Vagina (tissue), 2 donors: ENCODE measurements at places on chromosomes 7 and 10. TPM values are rescaled to one million over a fixed set of nuclear protein-coding genes. Genes with fewer than 3 reads are reported as not detected.
A peak's percentile ranks its signal among the peaks of the same experiment; 100 is the strongest.

CLDN12 gene
- total RNA-seq = 21.4 TPM

DNA sequence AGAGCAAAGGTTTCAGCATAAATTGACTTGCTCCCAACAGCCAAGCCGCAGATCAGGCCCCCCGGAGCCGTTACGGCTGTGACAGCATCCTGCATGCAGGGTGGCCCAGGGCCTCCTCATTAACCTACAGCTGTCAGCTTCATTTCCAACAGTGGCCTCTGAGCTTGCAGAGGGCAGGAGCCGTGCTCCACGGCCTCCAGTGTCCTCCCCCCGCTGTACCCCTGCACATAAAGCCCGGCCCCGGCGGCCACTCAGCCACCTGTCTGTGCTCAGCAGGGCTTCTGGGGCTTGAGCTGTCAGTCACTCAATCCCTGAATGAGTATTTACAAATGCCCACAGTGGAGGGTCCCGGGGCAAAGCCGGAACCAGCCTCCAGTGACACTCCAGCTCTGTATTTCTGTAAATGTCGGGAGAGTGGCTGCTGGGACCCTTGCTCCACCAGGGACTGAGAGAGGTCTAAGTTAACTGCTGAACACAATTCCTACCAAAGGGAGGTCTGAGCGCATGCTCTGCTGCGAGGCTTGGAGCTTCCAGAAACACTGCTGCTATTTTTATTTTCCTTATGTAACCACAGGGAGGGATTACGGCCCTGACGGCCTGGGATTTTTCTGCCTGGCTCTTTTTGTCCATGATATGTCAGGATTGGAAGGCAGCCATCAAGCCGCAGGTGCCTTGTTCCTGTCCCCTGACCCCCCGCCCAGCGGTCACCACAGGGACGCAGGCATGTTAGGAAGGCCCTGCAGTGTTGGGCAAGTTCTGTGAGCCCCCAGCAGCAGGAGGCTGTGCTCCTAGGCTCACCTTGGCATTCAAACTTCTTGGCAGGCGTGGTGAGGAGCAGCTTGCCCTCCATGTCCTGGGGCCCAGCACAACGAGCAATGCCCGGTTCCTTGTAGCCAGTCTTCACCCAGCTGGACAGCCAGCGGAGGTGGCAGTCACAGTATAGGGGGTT, 165.0 kb downstream of the SLIT1 start:
- DNase-seq = no peak

GRCh38 chr7:39527296-39527695, 38.9 kb upstream of the YAE1 start:
- no peak for DNase-seq

GRCh38 chr7:32943252-32944030, 13.8 kb upstream of the FKBP9 start:
- no peak for DNase-seq

GRCh38 chr10:110744782-110745181, 100.6 kb downstream of the RBM20 start:
- no peak for DNase-seq

- DNase-seq = no peak
These were observed 56.9 kb upstream of the NPY start for GRCh38 chr7:24227068-24227467.

- DNase-seq = no peak
These were observed 8.8 kb downstream of the TSPAN15 start for GRCh38 chr10:69459893-69460575.

GRCh38 chr7:69434398-69434815, 163.9 kb upstream of the AUTS2 start:
- no peak for DNase-seq

PTPN12 gene
- total RNA-seq = 106 TPM

GRCh38 chr7:156612930-156613329, 27.6 kb upstream of the RNF32 start:
- no peak for DNase-seq

DNA sequence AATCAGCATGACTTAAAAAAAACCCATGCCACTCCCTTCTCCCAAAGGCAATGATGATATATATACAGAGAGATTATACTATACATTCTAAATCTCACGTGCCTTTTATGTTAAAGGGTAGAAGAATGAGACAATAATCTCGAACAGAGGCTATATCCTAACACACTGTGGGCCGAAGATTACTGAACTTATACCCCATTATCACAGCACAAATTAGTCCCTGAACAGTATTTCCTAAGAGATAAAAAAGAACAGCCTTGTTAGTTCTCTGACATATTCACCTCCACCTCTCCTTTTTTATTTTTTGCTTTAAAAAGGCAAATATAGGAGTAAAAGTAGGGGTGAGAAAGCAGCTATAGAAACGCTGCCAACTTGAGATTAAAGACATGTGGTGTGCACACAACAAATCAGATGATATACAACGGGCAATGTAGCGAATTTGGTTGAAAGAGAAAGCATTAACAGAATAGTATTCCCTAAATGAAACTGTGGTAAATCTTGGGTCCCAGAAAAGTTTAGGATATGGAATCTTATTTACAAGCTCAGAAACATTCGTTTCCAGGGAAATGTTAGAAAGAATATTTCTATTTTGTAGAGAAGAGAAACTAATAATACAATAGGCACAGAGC, 69.5 kb downstream of the JMJD1C start:
- no peak for DNase-seq

DNA sequence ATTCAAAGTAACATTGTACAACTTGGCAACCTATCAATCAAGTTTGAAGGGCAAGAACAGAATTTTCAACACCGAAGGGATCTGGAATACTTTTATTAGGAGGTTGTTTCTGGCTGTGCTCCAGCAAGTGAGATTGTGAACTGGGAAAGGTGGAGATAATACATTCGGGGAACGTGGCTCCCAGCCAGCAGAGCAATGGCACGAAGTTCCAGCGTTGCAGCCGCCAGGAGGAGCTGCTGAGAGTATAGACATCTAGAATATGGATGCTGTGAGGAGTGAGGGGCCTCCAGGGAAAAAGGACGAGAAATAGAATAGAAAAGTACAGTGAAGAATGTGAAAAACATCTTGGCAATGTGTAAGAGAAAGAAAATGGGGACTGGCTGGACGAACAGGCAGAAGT, 69.5 kb downstream of the TCERG1L start:
- DNase-seq = no peak

KDM7A gene
- total RNA-seq = 24.6 TPM

GRCh38 chr10:75357500-75357899, 44.1 kb downstream of the ZNF503 start:
- no peak for DNase-seq

THAP5 gene
- 14.5 TPM for total RNA-seq

LFNG gene
- 36.8 TPM for total RNA-seq

OR13A1 gene
- not detected for total RNA-seq

- no peak for DNase-seq
These were observed at the start of gene PPP1R3A for GRCh38 chr7:113918946-113919345. TSS of gene PPP1R3A (minus strand) at chr7:113919009. CDS start at chr7:113918996, 13 bp downstream.

DNA sequence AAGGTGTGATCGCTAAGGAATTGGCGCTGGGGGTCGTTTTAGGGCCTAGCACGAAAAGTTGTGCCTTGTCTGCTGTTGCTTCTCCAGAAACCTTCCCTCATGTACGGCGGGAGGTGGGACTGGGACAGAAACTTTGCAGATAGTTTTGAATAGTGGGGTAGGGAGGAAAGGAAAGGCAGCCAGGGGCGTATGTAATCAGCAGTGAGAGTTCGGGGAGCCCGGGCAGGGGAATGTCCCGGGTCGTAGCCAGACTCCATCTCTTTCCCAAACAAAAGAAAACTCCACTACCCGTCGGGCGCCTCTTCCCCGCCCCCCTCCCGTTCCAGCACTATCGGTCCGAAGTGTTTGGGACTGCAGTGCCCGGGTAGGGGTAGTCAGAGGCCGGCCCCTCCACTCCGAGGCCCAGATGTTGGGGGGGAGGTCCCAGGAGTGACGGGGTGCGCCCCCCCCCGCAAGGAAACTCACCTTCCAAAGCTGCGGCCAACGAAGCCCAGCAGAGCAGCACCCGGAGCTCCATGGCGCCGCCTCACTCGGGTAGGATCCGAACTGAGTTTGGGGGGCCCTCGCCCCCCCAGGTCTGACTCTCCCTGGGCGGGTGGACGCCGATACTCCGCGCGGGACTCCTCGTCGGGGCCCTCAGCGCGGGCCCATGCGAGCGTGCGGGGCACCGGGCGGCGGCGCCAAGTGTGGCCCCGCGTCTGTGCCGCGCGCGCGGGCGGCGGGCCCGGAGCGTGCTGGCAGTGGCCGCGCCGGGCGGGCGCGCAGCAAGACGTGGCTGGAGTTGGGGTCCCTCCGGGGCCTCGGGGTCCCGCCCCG, 601 bp downstream of the EPHB4 start:
- DNase-seq = no peak

ANKRD61 gene
- total RNA-seq = not detected

DNA sequence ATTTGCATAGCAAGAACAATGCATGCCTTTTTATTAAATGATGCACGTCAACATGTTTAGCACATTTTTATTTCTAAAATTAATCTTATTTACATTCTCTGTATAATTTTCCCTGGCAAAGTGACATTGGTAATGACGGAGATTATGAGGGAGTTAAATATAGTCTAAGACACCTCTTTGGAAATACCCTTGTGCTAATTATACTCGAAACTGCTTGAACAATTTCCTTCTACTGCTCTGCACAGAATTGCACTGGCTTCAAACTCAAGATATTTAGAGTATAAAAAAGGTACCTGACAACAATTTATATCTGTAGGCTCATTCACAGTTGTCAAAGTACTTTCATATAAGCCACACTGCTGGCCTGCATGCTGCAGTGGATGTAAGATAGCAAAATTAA, 602.7 kb downstream of the NXPH1 start:
- DNase-seq = no peak

DNA sequence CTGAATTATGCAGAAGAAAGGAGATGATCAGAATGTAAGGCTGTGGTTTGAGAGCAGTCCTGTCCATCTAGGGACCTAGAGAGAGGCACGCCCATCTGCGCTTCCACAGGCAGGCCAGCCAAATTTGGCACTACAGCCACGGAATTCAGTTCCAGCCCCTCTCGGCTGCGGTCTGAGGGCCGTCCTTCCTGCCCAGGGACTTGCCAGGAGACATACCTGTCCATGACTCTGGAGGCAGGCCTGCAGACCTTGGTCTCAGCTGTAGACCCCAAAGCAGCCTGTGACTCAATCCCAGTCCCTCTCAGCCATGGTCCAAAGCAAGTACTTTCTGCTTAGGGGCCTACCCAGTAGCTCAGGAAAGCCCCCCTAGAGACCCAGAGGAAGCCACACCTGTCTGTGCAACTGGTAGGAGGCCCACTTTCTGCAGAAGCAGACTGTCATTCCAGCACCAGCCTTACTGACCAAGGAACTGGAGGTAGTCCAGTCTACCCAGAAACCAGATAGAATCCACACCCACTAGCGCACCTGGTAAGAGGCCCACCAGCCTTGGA, 720.9 kb downstream of the PARD3 start:
- DNase-seq = peak; percentile 91

DNA sequence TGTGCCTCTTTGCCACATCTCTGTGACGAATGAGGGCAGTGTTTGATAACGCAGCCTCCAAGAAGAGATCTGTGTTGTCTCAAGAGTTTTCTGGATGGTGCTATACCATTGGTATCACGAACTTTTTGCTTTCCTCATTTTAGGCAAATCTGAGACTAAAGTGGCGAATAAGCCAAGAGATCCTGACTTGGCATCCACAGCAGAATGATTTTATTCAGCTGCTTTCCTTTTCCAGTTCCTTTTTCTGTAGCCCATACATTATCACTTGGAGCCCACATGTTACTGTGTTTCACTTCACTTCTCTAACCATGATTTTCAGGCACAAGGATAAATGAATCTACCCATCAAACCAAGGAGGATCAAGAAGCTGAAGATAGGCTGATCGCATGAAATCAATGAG, 177.9 kb upstream of the PTN start:
- DNase-seq = no peak

ELFN1 gene
- total RNA-seq = 2.2 TPM

DNA sequence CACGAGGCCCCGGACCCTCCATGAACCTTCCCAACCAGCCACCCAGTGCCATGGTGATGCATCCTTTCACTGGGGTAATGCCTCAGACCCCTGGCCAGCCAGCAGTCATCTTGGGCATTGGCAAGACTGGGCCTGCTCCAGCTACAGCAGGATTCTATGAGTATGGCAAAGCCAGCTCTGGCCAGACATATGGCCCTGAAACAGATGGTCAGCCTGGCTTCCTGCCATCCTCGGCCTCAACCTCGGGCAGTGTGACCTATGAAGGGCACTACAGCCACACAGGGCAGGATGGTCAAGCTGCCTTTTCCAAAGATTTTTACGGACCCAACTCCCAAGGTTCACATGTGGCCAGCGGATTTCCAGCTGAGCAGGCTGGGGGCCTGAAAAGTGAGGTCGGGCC, 90.6 kb upstream of the PDCD4 start:
- DNase-seq = no peak

SVOPL gene
- not detected for total RNA-seq

DNA sequence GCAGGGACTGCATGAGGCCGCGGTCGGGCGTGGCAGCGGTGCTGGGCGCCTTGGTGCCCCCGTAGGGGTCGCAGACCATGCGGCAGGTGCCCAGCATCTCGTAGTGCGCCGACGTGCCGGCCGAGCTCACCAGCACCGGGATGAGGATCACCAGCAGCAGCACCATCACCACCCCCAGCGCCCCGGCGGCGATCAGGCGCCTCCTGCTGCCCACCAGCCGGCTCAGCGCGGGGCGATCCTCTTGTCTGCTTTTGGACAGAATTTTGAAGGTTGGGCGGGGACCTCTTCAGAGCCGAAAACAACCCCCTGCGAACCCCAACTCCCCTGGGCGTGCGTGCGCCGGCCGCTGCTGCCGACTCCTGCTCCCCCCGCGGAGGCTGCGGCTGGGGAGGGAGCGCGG, 779 bp downstream of the C1QL3 start:
- DNase-seq = no peak

- no peak for DNase-seq
These were observed 233.9 kb downstream of the RPS24 start for GRCh38 chr10:78267598-78267997.

- no peak for DNase-seq
These were observed 728.3 kb upstream of the PHF14 start for GRCh38 chr7:10245406-10245805.

DNA sequence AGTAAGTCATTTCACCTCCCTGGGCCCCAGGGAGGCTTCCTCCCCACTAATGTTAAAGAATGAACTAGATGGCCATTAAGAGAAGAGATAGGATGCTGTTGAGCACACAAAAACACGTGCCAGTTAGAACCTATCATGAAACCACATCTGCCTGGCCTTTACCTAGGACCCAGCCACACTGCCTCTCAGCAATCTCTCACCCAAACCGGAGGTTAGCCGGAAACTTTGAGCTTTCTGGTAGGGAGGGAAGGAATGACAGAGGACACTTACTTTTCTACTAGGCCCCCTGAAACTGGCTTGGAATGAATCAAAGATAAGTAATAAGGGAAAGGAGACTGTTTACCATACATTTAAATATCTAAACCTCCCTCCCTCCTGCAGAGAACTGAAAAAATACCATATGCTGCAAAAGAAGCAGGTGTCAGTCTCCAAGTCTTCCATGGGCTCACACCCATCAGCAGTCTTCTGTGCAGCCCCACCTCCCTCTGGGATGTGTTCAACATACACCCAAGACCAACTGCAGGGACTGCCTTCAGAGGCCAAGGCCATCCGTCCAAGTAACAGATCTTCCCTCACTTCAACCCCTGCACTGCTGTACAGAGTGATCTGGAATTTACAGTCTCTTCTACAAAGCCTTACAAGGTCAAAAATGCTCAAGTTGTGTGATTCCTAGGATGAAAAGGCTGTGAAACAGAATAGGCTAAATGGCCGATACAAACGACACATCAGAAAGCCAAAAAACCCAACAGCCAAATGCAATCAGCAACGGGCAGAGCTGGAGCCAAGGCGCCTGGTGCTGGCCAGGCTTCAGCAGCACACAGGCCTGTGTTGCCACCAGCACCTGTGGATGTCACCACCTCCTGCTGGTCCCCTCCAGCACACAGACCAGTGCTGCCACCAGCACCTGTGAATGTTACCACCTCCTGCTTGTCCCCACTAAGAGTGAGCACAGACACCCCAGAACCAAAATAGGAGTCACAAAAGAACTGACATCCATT, 42.4 kb downstream of the SORBS1 start:
- DNase-seq = no peak
